ENCODE measurements at places on chromosomes 16 and 17.

DNA sequence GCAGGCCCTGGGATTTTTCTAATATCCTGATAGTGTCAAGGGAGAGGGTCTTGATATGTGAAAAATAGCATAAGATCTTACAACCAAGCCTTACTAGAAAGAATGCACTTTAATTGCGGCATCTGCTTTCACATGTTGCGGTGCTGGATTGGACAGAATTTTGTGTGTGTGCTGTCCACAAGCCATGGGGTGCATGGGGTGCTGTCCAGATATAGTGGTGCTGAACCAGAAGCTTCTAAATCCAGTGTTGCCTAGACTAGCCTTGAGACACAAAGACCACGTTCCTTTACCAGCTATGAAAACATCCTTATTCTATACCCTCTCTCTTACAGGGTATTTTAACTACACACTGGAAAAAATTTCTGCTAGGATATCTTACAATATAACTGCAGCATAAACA, 244.0 kb downstream of the TMEM114 start:
- H3K27ac ChIP-seq = no peak overlapping the region
- no peaks in the 10 kb centered on the region for H3K4me1 ChIP-seq
- H3K36me3 ChIP-seq = no peaks in the 10 kb centered on the region
- DNase-seq = no peak
- H3K27me3 ChIP-seq = no peaks in the 10 kb centered on the region

DNA sequence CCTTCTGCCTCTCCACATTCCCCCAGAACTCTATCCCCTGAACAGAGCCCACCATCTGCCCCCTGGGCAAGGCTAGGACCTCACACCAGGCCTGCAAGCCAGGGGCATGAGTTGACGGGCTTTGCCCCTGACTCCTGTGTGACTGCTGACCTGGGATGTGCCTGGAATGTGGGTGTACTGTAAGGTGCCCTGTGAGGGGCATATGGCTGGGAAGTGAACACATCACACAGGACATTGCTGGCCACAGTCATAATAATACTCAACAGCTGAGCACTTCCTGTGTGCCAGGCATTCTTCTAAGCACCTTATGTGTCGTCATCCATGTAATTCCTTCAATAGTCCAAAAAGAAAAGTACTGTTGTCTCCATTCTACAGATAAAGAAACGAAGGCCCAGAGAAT, 13.3 kb downstream of the CES4A start:
- peak overlapping the region; percentile 82 for H3K4me3 ChIP-seq
- peaks cover 44% of the 10 kb centered on the region for H3K4me1 ChIP-seq
- H3K27me3 ChIP-seq = no peaks in the 10 kb centered on the region
- H3K36me3 ChIP-seq = peaks cover 36% of the 10 kb centered on the region
- no peak for DNase-seq
- H3K27ac ChIP-seq = no peak overlapping the region

GRCh38 chr17:76998839-76999238, 130.6 kb downstream of the MGAT5B start:
- H3K27ac ChIP-seq = peak overlapping the region; percentile 92
- H3K27me3 ChIP-seq = no peaks in the 10 kb centered on the region
- peaks cover 1% of the 10 kb centered on the region for H3K36me3 ChIP-seq
- peak overlapping the region; percentile 62 for H3K4me3 ChIP-seq
- peaks cover 44% of the 10 kb centered on the region for H3K4me1 ChIP-seq
- DNase-seq = peak; percentile 67

DNA sequence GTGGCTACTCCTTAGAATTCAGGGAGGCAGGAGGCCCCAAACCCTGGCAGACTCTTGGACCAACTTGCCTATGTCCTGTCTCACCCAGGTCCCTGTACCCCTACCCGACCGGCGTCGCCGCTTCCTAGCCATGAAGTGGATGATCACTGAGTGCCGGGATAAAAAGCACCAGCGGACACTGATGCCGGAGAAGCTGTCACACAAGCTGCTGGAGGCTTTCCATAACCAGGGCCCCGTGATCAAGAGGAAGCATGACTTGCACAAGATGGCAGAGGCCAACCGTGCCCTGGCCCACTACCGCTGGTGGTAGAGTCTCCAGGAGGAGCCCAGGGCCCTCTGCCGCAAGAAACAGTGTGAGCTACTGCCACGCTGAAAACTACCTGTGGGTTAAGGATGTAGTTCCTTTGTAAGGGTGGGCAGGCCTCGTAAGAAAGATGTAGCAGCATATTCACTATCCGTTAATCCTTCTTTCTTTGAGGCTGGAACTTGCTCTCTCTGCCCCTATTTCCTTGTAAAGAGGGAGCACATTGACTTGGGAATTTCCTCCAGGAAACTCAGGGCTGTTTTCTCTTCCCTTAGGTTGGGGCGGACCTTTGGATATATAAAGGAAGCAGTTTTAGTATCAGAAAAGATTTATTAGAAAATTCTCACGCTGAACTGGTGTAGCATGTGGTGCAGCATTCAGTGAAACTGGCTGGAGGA, 4.1 kb downstream of the MRPS7 start:
- H3K4me1 ChIP-seq = peaks cover 18% of the 10 kb centered on the region
- no peak overlapping the region for H3K4me3 ChIP-seq
- DNase-seq = no peak
- no peaks in the 10 kb centered on the region for H3K27me3 ChIP-seq
- H3K27ac ChIP-seq = no peak overlapping the region

- no peak overlapping the region for H3K27ac ChIP-seq
- no peaks in the 10 kb centered on the region for H3K36me3 ChIP-seq
- no peak for DNase-seq
These were observed 198.7 kb downstream of the KCNJ2 start for GRCh38 chr17:70368011-70368410.

DNA sequence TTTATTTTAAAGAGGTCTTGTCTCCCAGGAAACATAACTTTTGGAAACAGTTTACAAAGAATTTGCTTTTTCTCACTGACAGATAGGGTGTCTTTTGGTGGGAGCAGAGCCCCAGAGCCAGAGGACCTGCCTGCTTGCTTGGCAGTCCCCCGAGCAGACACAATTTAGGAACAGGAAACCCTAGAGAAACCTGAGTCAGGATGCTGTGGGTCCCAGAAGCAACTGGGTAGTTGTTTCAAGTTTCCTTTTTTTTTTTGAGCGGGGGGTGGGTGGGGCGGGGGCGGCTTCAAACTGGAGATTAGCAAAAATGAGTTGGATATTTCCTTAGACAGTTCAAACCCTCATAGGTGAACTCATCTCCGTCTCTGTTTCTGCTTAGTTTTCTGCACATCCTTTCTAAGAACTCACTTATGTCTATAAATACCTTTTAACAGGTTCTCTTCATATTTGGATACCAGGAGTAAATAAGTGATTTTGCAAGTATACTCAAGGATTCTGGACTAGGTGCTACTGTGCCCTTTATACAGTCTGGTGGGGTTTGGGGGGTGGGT, 135.1 kb downstream of the PRKCA start:
- no peak overlapping the region for H3K4me3 ChIP-seq
- no peaks in the 10 kb centered on the region for H3K27me3 ChIP-seq
- peaks cover 37% of the 10 kb centered on the region for H3K4me1 ChIP-seq
- H3K36me3 ChIP-seq = peaks cover 31% of the 10 kb centered on the region
- DNase-seq = no peak

- no peaks in the 10 kb centered on the region for H3K27me3 ChIP-seq
- no peak overlapping the region for H3K27ac ChIP-seq
- H3K4me3 ChIP-seq = no peak overlapping the region
- no peak for DNase-seq
These were observed 36.2 kb downstream of the COG7 start for GRCh38 chr16:23416816-23417215.

GRCh38 chr17:8122422-8122923, 1.4 kb downstream of the HES7 start:
- peaks cover 75% of the 10 kb centered on the region for H3K4me1 ChIP-seq
- peaks cover 8% of the 10 kb centered on the region for H3K36me3 ChIP-seq
- H3K27ac ChIP-seq = peak overlapping the region; percentile 72
- H3K4me3 ChIP-seq = peak overlapping the region; percentile 91
- peaks cover 54% of the 10 kb centered on the region for H3K27me3 ChIP-seq

- H3K4me3 ChIP-seq = peak overlapping the region; percentile 80
- H3K36me3 ChIP-seq = peaks cover 7% of the 10 kb centered on the region
- peak; percentile 96 for DNase-seq
- no peaks in the 10 kb centered on the region for H3K27me3 ChIP-seq
These were observed 120.9 kb downstream of the MRM1 start for GRCh38 chr17:36722121-36722902.

DNA sequence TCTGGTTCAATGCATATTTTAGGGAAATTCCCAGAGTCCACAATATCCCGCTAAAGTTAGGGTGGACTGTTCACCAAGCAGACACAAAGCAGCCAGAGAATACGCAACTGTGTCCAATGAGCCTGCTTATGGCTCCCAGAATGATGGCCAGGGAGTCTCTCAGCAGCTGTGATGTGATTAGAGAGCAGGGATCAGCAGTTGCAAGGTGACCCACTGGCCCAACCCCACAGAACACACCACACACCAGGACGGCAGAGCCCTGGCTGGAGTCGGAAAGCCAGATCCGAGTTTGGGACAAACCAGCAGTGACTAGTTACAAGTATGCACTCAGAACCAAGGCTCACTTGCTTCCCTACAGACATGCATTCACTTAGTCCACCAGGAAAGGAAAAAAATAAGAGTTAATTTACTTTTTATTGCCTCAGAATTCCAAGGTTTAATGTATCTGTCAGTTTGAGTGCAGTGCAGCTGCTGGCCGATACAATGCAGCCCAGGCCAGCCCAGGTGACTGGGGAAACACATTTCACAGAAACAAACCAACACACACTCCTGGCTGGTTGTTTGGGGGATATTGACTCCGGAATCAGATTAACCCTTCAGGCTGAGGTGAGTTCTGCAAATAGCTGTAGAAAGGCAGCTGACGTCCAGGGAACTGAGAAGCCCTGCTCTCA, 121.7 kb downstream of the HIC1 start:
- DNase-seq = no peak
- H3K4me3 ChIP-seq = no peak overlapping the region
- H3K27ac ChIP-seq = no peak overlapping the region
- H3K4me1 ChIP-seq = peaks cover 35% of the 10 kb centered on the region

DNA sequence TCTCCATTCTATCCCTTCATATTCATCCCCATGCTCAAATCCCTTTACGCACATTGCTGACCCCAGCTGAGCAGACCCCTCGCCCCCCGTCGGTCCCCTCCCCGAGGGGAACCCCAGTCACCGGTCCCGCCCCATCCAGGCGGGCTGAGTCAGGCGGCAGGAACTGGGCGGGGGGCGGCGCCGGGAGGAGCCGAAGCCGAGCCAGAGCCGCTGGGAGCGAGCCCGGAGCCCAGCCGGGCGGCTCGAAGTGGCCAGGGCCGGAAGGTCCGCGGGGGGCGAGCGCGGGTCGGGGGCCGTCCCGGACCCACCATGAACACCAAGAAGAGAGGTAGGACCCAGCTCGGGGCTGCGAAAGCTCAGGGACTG, 8.6 kb downstream of the RIPOR1 start:
- peaks cover 30% of the 10 kb centered on the region for H3K27me3 ChIP-seq
- H3K27ac ChIP-seq = peak overlapping the region; percentile 39
- peaks cover 19% of the 10 kb centered on the region for H3K36me3 ChIP-seq
- peak overlapping the region; percentile 80 for H3K4me3 ChIP-seq

DNA sequence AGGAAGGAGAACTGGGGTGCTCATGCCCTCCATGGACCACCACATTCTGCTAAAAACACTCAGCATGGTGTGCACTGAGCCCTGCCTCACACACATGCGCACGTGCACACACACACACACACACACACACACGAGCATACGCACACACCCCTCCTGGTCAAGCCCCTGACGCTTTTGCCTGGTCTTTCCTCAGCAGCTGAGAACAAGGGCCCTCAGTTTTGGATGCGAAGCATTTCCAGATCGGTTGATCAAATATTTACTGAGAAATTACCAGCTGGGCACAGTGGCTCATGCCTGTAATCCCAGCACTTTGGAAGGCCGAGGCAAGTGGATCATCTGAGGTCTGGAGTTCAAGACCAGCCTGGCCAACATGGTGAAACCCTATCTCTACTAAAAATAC, 20.1 kb upstream of the RAI1 start:
- H3K4me1 ChIP-seq = peaks cover 13% of the 10 kb centered on the region
- no peak overlapping the region for H3K27ac ChIP-seq

DNA sequence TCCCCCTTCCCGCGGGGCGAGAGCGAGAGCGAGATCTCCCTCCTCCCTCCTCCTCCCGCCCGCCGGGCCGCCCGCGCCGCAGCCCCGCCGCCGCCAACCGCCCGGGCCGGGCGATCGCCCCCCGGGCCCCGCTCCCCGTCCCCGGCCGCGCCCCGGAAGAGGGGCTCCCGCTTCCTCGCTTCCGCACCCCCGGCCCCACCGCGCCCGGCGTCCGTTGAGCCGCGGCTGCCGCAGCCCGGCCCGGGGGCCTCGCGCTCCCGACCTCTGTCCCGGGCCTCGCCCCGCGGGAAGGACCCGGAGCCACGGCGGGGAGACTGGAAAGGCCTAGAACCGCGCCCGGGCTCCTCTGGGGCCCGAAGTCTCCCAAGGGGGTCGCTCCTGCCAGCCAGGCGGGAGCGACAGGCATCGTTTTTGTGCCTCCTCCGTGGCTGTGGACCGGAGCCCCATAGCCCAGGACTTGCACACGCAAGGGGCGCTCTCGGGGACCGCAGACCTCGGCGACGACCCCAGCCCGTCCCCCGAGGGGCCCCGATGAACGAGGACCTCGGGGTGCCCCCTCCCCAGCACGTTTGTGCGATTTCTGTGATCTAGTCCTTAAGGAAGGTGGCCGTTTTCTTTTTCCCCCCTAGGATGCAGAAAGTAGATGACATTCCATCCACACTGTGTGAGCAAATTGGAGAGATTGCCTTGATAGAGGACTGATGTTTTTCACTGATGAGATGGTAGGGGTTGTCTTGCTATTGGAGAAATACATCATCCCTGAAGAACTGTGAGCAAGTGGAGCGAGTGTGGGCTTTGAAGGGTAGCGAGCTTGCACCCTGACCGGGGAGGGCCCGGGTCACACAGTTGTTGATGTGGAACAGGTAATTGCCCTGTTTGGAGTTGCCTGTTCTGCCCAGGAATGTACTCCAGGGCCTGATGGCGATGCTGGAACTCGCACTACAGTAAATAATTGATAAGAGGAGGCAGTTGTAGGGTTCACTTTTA, 611 bp downstream of the BANP start:
- H3K4me3 ChIP-seq = peak overlapping the region; percentile 95
- peaks cover 67% of the 10 kb centered on the region for H3K4me1 ChIP-seq
- H3K36me3 ChIP-seq = peaks cover 24% of the 10 kb centered on the region
- H3K27ac ChIP-seq = peak overlapping the region; percentile 91
- peak; percentile 74 for DNase-seq
- H3K27me3 ChIP-seq = no peaks in the 10 kb centered on the region

DNA sequence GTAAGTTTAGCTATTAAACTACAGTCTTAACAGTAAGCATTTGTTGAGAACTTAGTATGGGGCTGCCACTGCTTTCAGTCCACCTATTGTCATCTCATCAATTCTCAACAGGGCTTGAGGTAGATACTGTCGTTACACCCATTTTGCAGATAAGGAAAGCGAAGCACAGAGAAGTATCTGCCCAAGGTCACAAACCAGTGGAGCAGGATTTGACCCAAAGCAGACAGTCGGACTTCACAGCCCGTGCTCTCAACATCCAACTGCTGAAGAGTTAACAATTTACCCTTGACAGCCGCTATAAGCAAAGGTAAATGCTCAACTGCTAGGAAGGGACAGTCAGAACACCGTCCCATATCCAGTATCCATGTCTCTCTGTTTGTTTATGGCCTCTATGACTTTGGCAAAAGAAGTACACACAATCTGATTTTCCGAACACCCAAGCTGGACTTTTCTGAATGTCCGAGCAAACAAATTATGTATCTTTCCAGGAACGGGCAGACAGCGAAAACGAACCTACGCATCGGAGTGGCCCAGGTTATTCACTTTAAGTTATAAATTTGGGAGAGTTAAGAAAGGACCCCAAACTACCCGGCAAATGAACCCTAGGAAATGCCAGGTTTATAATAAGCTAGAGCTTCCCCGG, 1.2 kb downstream of the SIAH1 start:
- no peaks in the 10 kb centered on the region for H3K27me3 ChIP-seq
- H3K4me3 ChIP-seq = peak overlapping the region; percentile 92
- peak; percentile 73 for DNase-seq
- H3K27ac ChIP-seq = peak overlapping the region; percentile 91
- peaks cover 2% of the 10 kb centered on the region for H3K36me3 ChIP-seq
